ENCODE measurements at places on chromosomes 13 and 19. TPM values are rescaled to one million over a fixed set of nuclear protein-coding genes. Genes with fewer than 3 reads are reported as not detected.

DNA sequence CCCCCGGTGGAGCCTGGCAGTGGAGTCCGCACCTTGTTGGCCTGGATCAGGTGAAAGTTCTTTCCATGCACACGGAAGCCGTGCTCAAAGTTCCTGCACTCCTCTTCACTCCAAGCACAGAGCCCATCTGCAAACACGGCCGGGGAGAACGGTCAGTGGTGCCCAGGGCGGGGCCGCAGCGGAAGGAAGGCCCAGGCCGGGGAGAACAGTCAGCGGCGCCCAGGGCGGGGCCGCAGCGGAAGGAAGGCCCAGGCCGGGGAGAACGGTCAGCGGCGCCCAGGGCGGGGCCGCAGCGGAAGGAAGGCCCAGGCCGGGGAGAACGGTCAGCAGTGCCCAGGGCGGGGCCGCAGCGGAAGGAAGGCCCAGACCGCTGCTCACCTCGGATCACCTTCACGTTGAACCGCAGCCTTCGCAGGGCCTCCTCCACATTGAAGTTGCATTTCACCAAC is 20.6 kb upstream of the PLPP2 start:
- DNase-seq = no peak

Gene ADAMTS10
- 10.4 TPM for polyA plus RNA-seq

Gene KLK3
- not detected for polyA plus RNA-seq

Gene LILRB2
- not detected for polyA plus RNA-seq

DNA sequence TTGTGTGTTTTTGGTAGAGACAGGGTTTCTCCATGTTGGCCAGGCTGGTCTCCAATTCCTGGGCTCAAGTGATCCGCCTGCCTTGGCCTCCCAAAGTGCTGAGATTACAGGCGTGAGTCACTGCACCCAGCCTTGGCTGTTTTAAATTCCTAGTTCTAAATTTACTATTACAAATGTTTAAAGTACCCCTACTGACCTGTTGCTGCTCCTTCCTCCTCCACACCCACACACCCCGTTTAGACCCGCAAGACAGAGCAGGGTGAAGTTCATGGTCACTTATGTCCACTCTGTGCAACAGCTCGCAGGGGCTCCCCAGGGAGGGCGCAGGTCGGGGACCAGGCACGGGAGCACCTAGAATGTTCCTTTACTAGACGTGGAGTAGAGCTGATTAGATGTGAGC is 28.7 kb downstream of the TMEM161A start:
- no peak for DNase-seq

Gene FFAR2
- polyA plus RNA-seq = not detected

DNA sequence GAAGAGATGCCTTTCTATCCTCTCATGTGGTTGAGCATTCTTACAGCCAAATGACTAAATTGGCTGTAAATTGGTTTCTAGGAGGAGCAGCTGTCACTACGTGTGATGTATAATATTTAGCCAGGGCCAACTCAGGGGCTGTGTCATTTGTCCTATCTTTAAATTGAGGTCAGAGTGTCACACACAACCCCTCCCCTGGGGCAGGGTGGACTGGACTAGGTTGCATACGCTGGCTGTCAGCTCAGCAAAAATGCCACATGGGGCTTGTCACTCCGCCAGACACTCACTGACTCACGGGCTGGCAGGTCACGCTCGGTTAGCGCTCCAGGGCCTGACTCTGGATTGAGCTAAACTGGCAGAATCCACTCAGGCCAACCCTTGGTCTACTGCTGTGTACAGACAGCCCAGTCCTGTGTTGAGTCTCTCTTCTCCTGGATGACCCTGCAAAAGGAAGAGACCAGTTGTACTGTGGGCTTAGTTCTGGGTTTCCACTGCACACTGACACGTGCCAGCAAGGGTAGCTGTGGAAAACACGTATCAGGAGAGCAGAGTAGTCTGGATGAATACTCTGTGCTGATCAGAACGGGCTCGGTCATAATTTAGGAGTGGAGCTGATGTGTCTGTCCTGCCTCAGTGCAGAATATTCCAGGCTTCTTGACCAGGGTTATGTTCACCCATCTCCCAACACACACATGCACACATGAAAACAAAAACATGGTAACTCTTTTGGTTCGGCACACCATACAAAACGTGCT is 29.1 kb downstream of the SHISA2 start:
- peak; percentile 34 for DNase-seq

Gene ATP1A3
- polyA plus RNA-seq = 0.11 TPM

Measured in BJ (cell line).